Activated effector memory CD4-positive, alpha-beta T cell treated with Interleukin-2 at 50 U/mL for 16 hours (primary cell): ENCODE measurements at places on chromosomes 7 and 10.

DNA sequence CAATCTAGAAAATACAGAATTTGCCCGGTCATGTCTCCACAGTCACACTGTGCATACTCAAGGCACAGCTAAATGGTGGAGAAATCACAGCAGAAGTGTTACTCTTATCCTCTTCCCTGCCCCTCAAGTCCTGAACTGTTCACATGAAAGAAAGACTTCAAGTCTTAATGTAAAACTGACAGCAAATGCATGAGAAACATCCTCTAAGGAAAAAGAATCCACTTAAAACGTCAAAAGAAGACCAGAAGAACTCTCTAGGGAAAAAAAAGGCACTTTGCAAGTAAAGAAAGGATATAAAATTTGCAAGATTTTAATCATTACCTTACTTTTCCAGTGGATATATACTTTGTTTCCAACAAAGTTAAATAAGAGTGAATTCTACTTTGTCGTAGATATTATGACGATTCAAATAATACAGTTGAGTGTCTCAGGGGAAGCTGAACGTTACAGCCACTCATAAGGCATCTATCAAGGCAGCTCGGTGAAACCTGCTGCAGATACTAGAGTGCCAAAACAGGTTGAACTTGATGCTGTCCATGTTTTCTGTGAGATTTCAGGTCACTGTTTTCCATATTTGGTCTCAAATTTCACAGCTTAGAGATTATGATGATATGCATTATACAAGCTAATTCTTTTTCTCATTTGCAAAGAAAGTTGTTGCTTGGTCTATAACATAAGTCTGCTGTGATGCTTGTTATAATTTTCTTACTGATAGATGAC, 155.0 kb downstream of the CTTNBP2 start:
- no peak for DNase-seq

- DNase-seq: no peak
Observed at GRCh38 chr7:107453388-107453787, 16.5 kb upstream of the GPR22 start.

DNA sequence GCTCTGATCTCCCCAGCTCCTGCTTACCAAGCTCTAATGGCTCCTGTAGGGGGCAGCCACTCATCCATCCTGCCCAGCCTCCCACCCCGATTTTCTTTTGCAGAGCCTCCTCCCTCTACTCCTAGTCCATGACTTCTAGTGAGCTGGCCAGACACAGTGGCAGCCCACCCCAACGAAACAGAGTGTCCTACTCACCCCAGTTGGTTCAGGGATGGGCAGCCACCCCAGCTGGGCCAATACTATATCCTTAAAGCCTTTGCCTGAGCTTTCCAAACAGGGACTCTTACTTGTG, 77.1 kb downstream of the GRID1 start:
- no peak for DNase-seq

DNA sequence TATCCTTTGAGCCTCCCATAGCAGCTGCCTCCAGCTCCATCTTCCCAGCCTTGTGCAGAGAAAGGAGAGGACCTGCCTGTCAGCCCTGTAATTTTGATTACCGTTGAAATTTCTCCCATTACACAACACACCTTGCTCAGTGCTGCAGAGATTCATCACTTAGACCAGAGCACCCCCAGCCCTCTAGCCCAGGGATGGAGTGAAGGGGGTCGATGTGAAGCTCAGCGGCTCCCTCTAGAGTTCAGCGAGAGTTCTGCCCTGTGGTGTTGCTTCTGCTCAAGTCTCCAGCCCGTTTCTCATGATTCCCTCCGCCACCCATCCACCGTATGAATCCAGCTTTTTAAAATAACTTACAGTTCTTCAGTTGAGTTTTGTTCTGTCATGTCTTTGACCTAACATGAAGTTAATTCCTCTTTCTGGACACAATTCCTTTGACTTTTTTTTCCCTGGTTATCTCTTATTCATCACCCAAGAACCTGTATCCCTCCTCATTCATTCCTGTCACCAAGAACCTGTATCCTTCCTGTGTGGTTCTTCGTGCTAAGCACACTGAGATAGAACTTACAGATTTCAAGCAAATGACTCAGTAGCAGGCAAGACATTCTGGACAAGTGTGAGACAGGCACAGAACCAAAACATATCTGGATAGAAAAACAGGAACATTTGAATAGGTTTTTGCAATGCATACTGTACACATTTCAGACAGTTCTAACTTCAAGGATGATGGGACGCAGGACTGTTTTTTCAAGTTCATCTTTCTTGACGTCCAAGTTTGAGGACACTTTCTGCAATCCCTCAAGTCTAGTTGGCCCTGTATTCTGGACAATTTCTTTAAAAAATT, 35.0 kb upstream of the ZNF32 start:
- no peak for DNase-seq

GRCh38 chr7:17140406-17140805, 158.0 kb upstream of the AHR start:
- DNase-seq: no peak

DNA sequence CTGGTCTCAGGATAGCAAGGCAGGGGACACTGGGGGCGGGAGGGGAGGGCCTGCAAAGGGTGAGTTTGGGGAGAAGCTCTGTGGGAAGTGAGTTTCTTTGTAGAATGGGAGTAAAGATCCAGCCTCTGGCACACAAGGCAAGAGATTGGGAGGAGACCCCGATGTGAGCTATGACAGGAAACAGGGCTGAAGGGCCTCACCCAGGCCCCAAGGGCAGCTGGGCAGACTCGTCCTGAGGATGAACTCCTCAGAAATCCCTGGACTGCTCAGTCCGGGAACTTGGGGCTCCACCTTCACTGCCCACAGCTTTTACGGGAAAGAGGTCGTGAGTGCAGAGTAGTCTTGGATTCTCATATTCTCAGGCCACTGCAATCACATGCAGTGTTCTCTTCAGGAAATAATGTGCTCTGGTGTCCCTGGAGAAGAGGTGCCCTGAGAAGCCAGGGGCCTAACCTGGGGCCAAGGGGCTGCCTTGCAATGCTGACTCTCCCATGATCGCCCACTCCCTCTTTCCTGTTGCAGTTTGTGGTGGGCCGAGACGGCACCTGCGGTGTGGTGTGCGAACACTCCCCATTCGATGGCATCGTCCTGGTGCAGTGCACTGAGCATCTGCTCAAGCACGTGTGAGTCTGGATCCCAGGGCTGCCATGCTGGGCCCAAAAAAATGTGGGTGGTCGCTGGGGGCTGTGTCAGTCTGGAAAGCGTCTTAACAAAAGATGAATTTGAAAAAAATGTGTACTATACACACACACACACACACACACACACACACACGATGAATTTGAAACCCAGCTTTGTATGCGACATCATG, 31.3 kb upstream of the C10orf53 start:
- DNase-seq: no peak
